ENCODE measurements at places on chromosomes 13 and 19. TPM values are rescaled to one million over a fixed set of nuclear protein-coding genes. Genes with fewer than 3 reads are reported as not detected.
A peak's percentile ranks its signal among the peaks of the same experiment; 100 is the strongest.

DNA sequence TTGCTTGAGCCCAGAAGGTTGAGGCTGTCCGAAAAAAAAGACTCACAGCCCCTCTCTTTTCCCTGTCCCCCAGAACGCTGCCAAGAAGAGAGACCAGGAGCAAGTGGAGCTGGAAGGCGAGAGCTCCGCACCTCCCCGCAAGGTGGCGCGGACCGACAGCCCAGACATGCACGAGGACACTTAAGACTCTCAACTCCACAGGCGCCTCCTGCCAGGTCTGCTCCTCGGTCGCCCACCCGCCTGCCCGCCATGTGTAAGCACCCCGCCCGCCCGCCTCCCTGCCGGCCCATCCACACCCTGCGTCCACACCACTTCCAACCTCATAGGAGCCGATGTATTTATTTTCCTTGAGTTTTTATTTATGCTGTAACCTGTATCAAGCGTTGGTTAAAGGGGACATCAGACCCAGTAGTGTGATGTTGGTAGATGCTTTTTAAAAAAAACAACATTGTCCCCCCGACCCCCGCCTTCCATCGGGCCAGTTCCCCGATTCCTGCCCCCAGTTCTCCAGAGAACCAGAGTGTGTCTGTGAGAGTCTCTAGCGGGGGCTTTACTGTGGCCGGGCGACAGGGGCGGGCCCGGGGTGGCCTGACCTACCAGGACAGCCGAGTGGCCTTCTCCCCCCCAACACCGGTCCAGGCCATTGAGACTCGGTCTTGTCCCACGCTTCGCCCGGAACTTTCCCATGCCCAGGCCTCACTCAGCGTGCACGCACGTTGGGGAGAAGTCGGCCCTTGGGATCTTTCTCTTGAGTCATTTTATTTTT is 10.3 kb downstream of the DDA1 start:
- H3K27ac ChIP-seq: no peak overlapping the region
- H3K4me3 ChIP-seq: no peak overlapping the region
- no peaks in the 10 kb centered on the region for H3K36me3 ChIP-seq
- peaks cover 8% of the 10 kb centered on the region for H3K4me1 ChIP-seq

DNA sequence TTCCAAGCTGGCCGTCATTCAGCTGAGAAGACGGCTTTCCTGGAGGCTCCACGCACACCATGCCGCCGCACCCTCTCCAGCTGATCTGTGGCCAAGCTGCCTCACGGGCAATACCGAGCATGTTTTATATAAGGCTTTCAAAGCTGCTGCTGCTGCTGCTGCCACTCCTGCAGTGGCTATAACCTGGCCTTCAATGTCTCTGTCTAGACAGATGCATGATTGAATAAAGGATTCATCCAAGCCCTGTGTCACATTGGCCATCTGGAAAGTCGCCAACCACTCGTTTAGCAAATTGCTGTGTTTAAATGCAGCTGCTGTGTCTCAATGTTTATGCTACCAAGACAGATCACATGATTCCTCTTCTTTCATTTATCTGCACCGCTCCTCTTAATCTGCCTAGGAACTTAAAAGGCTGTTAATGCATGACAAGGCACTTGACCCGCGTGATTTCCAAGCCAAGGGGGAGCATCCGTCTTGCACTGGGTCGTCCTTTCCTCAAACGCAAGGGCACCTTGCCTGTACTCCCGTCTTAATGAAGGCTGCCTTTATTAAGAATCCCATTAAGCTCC is 114.3 kb downstream of the TEX26 start:
- no peak overlapping the region for H3K27ac ChIP-seq
- H3K4me1 ChIP-seq: peaks cover 25% of the 10 kb centered on the region
- no peaks in the 10 kb centered on the region for H3K36me3 ChIP-seq

DNA sequence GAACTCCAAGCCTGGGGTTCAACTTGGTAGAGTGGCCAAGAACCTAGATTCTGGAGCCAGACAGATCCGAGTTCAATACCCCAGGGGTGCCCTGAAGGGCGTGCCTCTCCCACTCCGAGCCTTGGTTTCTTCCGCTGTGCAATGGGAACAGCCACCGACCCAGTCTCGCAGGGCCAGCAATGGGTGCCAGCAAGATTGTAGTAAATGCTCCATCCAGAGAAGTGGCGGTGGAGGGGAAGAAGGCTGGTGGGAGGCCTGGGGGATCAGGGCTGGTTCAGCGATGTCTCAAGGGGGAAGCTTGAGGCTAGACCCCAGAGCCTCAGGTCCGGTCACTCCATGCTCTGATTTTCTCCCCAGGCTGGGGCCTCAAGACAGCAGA is 4.5 kb downstream of the WIZ start:
- H3K27ac ChIP-seq: no peak overlapping the region
- H3K36me3 ChIP-seq: no peaks in the 10 kb centered on the region
- H3K4me1 ChIP-seq: peaks cover 10% of the 10 kb centered on the region
- no peaks in the 10 kb centered on the region for H3K27me3 ChIP-seq

DNA sequence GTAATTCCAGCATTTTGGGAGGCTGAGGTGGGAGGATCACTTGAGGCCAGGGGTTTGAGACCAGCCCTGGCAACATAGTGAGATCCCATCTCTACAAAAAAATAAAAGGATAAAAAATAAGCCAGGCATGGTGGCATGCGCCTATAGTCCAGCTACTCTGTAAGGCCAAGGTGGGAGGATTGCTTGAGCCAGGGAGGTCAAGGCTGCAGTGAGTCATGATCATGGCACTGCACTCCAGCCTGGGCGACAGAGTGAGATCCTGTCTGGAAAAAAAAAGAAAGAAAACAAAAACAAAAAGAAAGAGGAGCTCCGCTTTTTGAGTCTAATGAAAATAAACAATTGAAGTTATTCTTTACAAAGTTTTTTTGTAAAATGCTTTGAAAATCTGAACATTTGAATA is 326.2 kb downstream of the GPC5 start:
- DNase-seq: no peak
- H3K4me1 ChIP-seq: no peaks in the 10 kb centered on the region
- H3K27ac ChIP-seq: no peak overlapping the region
- no peaks in the 10 kb centered on the region for H3K36me3 ChIP-seq

DNA sequence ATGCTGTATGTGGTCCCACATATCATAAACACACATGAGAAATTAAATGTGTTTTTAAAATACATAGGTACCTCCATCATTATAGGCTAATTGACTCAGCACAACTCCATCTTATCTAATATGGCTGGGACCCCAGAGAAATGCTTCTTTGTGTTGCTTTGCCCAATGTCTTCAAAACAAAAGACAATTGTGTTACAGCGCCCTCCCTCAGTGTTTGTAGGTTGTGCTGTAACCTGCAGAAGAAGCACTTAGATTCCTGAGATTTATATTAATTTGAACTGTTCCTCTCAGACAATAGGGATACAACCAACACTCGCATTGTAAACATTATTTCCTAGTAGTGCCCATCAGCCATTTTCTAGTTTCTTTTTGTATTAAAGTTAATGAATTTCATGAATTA is 303.4 kb downstream of the MZT1 start:
- H3K27me3 ChIP-seq: no peaks in the 10 kb centered on the region
- no peak overlapping the region for H3K27ac ChIP-seq
- DNase-seq: no peak

DNA sequence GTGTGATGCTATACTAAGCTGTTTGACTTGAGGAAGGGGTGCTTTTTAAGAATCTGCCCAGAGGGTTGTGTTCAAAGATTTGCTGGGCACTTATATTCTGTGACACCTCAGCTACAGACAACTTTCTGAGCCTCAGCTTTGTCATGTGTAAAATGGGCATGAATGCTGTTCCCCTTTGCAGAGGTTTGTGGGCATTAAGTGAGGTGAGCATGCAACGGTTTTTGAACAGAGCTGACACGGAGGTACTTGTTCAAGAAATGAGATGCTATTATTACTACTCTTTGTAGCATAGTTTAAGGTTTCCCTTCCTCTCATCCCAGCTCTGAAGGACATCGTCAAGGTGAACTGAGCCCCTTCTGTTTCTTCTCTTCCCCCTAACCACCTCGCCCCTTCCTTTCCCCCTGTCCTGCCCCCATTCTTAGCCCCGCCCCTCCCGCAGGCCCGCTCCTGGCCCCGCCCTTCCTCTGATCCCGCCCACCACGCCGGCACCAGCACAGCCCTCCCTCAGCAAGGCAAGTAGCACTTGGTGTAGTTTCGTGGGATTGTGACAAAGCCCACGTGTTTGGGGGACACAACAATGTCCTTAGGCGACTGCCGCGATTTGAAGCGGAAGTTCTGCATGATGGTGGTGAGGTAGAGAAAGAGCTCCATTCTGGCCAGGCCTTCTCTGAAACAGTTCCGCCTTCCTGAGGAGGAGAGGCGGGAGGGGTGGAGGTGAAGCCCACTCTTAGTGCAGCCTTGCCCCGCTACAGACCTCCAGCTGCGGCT is 26.1 kb upstream of the CYP2A7 start:
- H3K4me3 ChIP-seq: peak overlapping the region; percentile 50

DNA sequence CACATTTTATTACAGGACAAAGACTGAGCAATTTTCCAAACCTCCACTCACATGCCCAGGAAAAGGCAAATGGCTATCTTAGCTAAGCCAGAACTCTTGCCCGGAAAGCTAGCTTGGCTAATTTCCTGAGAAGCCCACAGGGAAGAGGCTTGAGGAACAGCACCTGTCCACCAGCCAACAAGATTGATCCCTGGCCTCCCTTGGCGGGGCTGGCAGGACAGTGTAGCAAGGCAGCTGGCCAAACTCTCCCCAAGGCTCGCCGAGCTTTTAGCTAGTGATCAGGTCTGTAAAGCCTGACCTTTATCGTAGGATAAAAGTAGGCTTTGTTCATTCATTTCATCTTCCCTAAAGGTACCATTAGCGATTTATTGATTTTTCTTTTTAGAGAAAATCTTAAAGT is 101.4 kb downstream of the UQCRFS1 start:
- no peaks in the 10 kb centered on the region for H3K27me3 ChIP-seq
- no peak overlapping the region for H3K27ac ChIP-seq

GRCh38 chr19:51440846-51441409 is 17.3 kb downstream of the SIGLEC8 start:
- peaks cover 46% of the 10 kb centered on the region for H3K4me1 ChIP-seq
- peak overlapping the region; percentile 84 for H3K27ac ChIP-seq
- peak; percentile 71 for DNase-seq
- no peaks in the 10 kb centered on the region for H3K36me3 ChIP-seq
- peaks cover 49% of the 10 kb centered on the region for H3K27me3 ChIP-seq
- H3K4me3 ChIP-seq: peak overlapping the region; percentile 73

- peak overlapping the region; percentile 88 for H3K4me3 ChIP-seq
- peaks cover 12% of the 10 kb centered on the region for H3K36me3 ChIP-seq
- peak; percentile 81 for DNase-seq
- H3K27ac ChIP-seq: peak overlapping the region; percentile 89
Observed at GRCh38 chr19:39941615-39942365, 7.4 kb upstream of the FCGBP start.

GRCh38 chr13:34161931-34162543 is 344.1 kb downstream of the RFC3 start:
- H3K4me1 ChIP-seq: no peaks in the 10 kb centered on the region
- no peak for DNase-seq
- no peak overlapping the region for H3K27ac ChIP-seq
- no peaks in the 10 kb centered on the region for H3K36me3 ChIP-seq
- H3K27me3 ChIP-seq: peaks cover 4% of the 10 kb centered on the region

DNA sequence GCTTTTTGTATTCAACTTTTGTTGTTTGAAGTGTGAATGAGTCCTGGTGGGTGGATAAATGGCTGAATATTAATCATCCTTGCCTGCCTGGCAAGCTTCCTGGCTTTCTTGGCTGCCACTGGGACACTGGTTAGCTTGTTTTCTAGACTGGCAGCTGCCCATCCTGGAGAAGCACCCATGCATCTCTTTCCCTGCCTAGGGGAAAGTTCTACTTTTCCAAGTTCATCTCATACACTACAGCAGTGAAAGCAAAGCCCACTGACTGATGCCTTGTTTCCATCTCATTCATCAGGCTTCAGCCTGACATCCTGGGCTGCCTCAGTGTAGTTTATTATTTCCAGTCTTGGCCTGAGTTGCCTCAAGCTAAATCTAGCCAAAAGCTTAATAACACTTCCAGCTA is 244.8 kb downstream of the PCDH20 start:
- H3K4me3 ChIP-seq: no peak overlapping the region
- no peak for DNase-seq
- no peaks in the 10 kb centered on the region for H3K4me1 ChIP-seq
- no peaks in the 10 kb centered on the region for H3K27me3 ChIP-seq
- H3K27ac ChIP-seq: no peak overlapping the region

GRCh38 chr19:43610493-43610892 is 1.4 kb upstream of the SRRM5 start:
- H3K4me3 ChIP-seq: no peak overlapping the region
- H3K36me3 ChIP-seq: no peaks in the 10 kb centered on the region
- no peak overlapping the region for H3K27ac ChIP-seq
- peaks cover 5% of the 10 kb centered on the region for H3K4me1 ChIP-seq
- H3K27me3 ChIP-seq: no peaks in the 10 kb centered on the region
- DNase-seq: no peak

DNA sequence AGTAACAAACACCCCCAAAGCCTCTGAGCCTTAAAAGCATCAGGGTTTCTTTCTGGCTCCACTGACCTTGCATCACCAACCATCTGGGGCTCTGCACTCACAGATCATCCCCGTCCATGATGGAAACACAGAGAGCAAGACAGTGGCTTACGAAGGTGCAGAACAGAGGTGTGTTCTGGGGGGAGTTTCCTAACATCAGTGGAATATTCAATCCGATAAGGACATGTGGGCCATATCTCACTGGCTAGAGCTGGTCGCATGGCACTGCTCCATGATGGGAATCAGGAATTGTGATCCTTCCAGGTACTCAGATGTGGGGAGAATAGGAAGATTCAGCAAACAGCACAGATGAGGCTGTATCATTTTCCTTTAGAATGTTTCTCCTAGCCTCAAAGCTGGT is 457.2 kb downstream of the IRS2 start:
- H3K4me3 ChIP-seq: no peak overlapping the region
- no peaks in the 10 kb centered on the region for H3K36me3 ChIP-seq
- no peak overlapping the region for H3K27ac ChIP-seq
- no peak for DNase-seq
- H3K4me1 ChIP-seq: no peaks in the 10 kb centered on the region

- no peaks in the 10 kb centered on the region for H3K36me3 ChIP-seq
- H3K4me3 ChIP-seq: peak overlapping the region; percentile 60
- no peak overlapping the region for H3K27ac ChIP-seq
- H3K4me1 ChIP-seq: peaks cover 16% of the 10 kb centered on the region
Observed at GRCh38 chr19:18789422-18789869, 1.7 kb downstream of the COMP start.

DNA sequence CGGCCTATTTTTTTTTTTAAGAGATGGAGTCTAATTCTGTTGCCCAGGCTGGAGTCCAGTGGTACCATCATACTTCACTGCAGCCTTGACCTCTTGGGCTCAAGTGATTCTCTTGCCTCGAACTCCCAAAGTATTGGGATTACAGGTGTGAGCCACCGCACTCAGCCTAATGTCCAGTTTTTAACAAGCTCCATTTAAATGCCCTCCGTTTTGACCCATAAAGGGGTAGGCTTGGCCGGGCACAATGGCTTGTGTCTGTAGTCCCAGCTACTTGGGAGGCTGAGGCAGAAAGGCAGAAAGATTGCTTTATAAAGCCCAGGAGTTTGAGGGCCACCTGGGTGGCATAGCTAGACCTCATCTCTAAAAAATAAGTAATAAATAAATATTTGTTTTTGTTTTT is 11.8 kb downstream of the LDLR start:
- peaks cover 28% of the 10 kb centered on the region for H3K36me3 ChIP-seq
- H3K27me3 ChIP-seq: no peaks in the 10 kb centered on the region
- H3K4me1 ChIP-seq: peaks cover 21% of the 10 kb centered on the region
- no peak for DNase-seq
- H3K4me3 ChIP-seq: no peak overlapping the region

Gene ZNF429
- total RNA-seq: 11.0 TPM

Gene ZNF98
- not detected for total RNA-seq

Gene VPS36
- total RNA-seq: 34.1 TPM

Gene PLIN4
- total RNA-seq: not detected

Gene NBEA
- total RNA-seq: 0.12 TPM

Gene CYP2F1
- total RNA-seq: not detected

Gene ENOX1
- total RNA-seq: 11.7 TPM

Gene MEGF8
- total RNA-seq: 20.1 TPM

All from natural killer cell treated with Interleukin-12 subunit alpha and Interleukin-12 subunit beta and Interleukin-15 and Interleukin-18, amount 100 ng/mL, for 72 hours (primary cell).